Hematopoietic multipotent progenitor cell treated with erythropoietin and hydrocortisone succinate and interleukin-3 and kit ligand, for 15 days (in vitro differentiated cells): ENCODE measurements at places on chromosomes 5 and 9.

DNA sequence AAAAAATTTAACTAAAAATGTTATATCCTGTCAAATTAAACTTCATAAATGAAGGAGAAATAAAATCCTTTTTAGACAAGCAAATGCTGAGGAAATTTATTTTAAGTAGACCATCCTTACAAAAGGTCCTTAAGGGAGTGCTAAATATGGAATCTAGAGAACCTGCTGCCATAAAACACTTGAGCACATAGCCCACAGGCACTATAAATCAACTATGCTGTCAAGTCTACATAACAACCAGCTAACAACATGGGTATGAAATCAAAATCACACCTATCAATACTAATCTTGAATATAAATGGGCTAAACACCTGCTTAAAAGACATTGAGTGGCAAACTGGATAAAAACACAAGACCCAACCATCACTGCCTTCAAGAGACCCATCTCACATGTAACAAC, 15.1 kb upstream of the PRSS3 start:
- DNase-seq: no peak

GRCh38 chr9:119026120-119026519, 343.1 kb downstream of the BRINP1 start:
- no peak for DNase-seq

DNA sequence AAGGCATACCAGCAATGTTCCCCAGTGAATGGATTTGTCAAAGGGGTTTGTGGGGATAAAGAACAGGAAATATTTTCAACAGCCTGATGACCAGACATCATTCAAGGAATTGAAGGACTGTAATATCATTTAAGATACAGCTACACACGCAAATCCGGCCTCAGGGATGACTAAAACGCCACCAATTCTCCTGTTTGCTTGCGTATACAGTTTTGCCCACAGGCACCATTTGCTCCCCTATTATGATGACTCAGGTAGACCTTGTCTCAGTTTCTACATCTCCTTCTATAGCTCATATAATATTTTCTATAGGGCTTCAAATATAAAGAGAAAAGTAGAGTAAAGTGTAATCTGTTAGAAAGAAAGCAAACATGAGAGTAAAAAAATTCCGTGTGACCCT, 29.7 kb upstream of the ITGA1 start:
- no peak for DNase-seq

DNA sequence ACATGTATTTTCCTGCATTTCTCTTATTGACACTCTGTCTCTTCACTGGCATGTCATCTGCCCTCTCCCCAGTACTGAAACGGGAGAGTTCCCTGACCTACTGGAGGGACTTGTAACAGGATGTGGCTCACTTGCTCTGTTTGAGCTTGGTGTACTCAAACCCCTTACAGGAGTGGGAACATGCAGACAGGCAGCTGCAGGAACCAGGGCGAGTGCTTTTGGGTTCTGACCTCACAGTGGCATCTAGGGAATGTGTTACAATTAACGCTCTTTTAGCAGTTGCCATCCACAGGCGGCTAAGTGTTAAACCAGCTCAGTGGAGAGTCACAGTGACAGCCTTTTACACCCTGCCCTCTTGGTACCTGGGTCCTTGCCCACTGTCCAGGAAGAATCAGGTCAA, 300.3 kb upstream of the GRAMD2B start:
- DNase-seq: no peak
